Endothelial cell (in vitro differentiated cells): ENCODE measurements at places on chromosomes 13 and 19.
A peak's percentile ranks its signal among the peaks of the same experiment; 100 is the strongest.

GRCh38 chr19:1520203-1520780, 3.6 kb upstream of the PLK5 start:
- no peak for DNase-seq

GRCh38 chr13:109883181-109884180, 97.1 kb upstream of the IRS2 start:
- DNase-seq = no peak

DNA sequence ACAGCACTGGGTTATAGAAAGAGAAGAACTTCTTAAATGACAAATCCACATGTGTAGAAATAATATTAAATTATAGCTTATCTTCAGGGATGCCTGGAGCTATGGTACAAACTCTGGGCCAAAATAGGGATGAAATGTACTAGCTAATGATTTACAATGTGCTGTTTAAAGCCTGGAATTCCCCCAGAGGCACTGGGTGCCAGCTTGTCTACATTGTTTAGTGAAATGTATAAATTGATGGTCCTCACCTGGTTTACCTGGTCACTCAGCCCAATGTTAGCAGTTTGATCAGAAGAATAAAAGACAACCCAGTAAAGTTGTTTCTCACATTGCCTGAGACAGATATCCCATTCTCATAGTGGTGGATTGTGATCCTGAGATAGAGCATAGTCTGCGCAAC, 597.2 kb downstream of the DIAPH3 start:
- DNase-seq = no peak

DNA sequence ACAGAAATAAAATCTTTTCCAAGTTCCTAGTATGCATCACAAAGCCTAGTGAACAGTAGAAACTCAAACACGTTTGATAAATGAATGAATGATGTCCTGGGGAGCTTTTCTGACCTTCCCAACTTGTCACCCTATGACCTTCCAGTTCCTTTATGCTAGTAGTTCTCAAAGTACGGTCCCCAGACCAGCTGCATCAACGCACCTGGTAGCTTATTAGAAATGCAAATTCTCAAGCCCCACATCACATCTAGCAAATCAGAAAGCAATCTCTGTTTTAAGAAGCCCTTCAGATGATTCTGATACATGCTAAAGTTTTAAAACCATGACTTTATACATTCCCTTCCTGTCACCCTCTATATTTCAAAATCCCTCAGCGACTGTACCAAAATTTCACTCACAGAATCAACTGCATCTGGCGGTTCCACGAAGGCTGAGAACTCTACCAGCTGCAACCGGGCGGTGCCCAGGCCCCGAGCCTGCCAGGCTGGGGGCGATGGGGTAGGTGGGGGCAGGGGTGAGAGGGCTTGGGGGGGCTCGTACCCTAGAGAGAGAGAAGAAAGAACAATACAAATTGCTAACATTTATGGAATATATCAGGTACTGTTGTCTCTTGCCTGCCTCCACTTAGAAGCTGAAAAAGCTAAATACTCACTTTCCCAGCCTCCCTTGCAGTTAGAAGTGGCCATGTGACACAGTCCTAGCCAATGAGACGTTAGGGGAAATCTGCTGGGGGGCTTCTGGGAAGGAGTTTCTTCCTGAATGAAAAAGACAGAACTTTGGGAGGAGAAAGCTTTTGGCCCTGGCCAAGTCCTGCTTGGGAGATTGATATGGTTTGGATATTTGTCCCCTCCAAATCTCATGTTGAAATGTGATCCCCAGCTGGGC, 13.3 kb downstream of the CD37 start:
- DNase-seq = no peak

DNA sequence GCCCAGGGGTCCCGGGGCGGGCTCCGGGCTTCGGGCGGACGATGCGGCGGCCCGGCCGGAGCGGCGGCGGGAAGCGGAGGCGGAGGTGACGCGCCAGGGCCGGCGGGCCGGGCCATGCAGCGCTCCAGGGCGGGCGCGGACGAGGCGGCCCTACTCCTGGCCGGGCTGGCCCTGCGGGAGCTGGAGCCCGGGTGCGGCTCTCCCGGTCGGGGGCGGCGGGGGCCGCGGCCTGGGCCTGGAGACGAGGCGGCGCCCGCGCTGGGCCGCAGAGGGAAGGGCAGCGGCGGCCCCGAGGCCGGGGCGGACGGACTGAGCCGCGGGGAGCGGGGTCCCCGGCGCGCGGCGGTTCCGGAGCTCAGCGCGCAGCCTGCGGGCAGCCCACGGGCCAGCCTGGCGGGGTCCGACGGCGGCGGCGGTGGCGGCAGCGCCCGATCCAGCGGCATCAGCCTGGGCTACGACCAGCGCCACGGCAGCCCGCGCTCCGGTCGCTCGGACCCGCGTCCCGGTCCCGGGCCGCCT, 362 bp downstream of the WTIP start:
- peak; percentile 55 for DNase-seq

DNA sequence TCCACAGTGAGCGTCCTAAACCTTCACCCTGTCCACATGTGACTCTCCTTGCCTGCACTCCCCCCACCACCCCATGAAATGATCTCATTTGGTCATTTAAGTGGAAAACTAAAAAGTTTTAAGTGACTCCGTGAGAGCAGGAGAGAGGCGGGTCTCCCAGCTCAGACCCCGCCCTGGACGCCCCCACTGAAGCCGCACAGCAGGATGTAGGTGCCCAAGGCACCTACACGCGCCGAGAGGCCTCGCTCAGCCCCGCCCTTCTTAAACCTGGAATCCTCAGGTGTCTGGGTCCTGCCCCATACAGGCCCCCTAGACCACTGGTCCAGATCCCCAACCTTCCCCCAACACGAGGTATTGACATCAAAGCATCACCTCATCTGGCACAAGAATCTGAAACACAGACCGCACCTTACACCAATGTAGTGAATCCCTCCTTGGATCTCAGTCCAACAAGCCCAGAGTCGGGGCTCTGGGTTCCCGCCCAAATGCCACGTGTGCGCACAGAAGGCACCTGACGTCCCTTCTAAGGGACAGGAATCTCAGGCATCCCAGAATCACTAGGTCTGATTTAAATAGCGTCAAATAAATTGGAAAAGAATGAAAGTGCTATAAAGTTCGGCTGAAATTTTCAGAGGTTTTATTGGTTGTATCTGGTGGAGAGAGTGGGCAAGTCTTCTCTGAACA, 3.5 kb downstream of the IGFL1 start:
- no peak for DNase-seq

- no peak for DNase-seq
These were observed 115.0 kb upstream of the SLC7A1 start for GRCh38 chr13:29710511-29710910.

GRCh38 chr19:34428549-34429285, 536 bp downstream of the UBA2 start:
- peak; percentile 8 for DNase-seq
